ENCODE measurements at places on chromosomes 2 and 18.

GRCh38 chr2:160085662-160086061 lies 23.2 kb upstream of the PLA2R1 start:
- no peak for DNase-seq

GRCh38 chr2:656676-657075 lies 20.5 kb downstream of the TMEM18 start:
- no peak for DNase-seq

- no peak for DNase-seq
Observed at GRCh38 chr18:41982942-41983660, 28.1 kb downstream of the PIK3C3 start.

- no peak for DNase-seq
Observed at GRCh38 chr18:41643427-41643826, 311.6 kb upstream of the PIK3C3 start.

- DNase-seq: no peak
Observed at GRCh38 chr18:24185805-24186204, 46.9 kb downstream of the CABYR start.

DNA sequence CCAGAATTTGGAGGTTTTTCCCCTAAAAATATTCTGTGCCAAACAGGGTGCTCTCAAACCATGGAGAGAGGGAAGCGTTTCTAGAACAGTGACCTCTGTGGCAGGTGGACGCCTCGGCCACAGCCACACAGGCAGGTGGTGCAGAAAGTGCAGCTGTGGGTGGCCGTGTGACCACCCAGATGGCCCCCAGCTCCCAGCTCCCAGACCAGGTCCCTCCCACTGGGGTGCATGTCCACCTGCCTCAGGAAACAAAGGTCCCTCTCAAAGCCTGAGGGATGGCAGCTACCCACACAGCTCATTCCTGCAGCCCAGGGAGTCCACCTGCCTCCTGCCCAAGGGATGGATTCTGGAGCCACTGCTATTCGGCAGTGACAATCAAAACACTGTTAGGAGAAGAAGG lies 74.5 kb upstream of the PXDN start:
- DNase-seq: no peak

Measured in right lung (tissue), 10 donors.